ENCODE measurements at places on chromosomes 7 and 10.

- peak; percentile 52 for DNase-seq
These were observed 3.8 kb downstream of the FAM133B start for GRCh38 chr7:92586403-92586802.

DNA sequence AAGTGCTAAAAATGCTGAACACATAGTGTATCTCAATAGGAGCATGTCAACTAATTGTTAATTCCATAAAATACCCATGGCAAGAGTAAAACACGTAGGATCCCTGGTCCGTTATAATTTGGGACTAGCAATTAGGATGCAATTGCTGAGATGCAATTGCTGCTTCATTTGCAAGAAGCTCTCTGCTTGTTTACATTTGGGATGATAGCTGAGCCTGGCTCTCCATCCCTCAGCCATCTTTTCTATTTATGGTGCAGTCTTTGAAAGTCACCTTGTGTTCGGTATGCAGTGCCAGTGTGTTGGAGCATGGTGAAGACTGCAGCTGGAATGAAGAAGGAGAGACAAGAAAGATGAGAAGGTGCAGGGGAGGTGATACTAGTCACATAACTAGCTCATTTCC lies 191.3 kb downstream of the SNX10 start:
- no peak for DNase-seq

- no peak for DNase-seq
These were observed 177.8 kb downstream of the PIP4K2A start for GRCh38 chr10:22536620-22537019.

DNA sequence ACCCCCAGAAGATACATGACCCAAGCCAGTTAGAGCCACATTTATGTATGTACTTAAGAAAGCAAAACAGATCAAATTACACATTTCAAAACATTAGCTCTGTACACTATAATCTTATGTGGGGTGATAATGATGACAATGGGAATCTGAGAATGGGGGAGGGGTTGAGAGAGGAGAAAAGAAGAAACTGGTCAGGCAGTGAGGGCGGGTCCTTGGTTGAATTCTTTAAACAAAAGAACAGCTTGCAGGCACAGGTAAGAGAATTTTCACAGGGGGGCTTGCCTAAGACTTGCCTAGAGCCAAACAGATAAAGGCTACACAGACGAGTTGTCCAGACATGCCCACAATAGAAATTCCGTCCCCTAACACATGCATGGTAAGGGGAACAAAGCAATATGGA lies 76.8 kb upstream of the PTER start:
- DNase-seq: no peak

- DNase-seq: no peak
These were observed 466.1 kb downstream of the GRID1 start for GRCh38 chr10:85900487-85900886.

DNA sequence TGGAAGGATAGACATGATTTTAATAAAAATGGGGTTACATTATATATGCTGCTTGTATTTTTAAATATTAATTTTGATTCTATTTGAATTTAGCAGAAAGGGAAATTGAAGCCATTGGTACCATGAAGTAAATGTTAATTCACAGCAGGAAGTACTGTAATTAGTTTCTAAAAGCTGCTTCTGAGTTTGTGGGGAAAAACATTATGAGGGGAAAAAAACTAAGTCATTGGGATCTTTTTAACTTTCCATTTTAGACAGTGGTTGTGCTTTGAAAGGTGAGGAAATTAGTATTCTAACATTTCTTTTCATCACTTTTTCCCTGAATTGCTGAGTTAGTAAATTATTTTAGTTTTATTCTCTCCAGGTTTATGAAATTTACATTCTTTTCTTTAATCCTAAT lies 41.0 kb downstream of the LCOR start:
- DNase-seq: no peak

- DNase-seq: peak; percentile 19
These were observed 36.2 kb downstream of the WASL start for GRCh38 chr7:123712619-123713018.

- DNase-seq: no peak
These were observed 11.0 kb upstream of the PDCD4 start for GRCh38 chr10:110860576-110861241.

- peak; percentile 93 for DNase-seq
These were observed 64.7 kb downstream of the DIP2C start for GRCh38 chr10:624605-625332.

DNA sequence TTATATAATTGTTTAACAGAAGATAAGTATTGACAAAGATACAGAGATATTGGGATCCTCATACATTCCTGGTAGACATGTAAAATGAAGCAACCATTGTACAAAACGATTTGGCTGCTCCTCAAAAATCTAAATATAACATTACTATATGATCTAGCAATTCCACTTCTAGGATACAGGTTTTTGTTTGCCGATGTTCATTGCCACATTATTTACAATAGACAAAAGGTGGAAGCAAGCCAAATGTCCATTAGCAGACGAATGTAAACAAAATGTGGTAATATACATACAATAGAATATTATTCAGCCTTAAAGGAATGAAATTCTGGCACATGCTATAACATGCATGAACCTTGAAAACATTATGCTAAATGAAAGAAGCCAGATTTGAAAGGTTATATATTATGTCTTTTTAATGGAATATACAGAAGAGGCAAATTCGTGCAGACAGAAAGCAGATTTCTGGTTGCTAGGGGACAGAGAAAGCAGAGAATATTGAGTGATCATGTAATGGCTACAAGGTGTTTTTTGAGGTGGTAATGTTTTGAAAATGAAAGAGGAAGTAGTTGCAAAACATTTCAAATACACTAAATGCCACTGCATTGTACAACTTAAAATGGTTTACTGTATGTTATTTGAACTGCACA lies 44.9 kb downstream of the POLR1F start:
- DNase-seq: no peak

GRCh38 chr10:117266400-117266799 lies 25.5 kb downstream of the SLC18A2 start:
- no peak for DNase-seq

DNA sequence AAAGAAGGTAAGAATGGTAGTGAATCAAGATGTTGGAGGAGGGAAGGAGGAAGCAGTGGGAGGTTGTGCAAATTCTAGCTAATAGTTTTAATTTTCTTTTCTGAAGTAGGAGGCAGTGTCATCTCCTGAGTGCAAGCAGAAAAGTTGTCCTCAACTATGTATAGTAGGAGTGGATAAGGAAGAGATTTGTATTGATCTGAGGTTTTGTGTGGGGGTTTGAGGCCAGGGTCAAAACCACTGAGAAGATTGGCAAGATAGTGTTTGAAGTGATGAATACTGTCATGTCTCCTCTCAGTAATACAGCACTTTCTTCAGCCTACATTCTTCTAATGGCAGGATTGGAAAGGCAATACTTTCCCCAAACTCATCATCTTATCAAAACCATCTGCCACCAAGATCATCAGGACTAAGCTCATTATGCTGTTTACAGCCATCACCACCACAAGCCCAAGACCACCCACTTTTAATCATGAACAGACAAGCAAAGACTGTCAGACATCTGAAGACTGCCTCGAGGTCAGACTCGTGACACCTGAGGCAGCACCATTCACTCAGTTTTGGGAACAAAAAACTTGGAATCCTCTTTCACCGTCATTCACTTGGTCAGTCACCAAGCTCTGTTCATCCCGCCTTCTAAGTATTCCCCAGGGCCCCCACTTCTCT lies 1.5 kb upstream of the MIOS start:
- DNase-seq: no peak

DNA sequence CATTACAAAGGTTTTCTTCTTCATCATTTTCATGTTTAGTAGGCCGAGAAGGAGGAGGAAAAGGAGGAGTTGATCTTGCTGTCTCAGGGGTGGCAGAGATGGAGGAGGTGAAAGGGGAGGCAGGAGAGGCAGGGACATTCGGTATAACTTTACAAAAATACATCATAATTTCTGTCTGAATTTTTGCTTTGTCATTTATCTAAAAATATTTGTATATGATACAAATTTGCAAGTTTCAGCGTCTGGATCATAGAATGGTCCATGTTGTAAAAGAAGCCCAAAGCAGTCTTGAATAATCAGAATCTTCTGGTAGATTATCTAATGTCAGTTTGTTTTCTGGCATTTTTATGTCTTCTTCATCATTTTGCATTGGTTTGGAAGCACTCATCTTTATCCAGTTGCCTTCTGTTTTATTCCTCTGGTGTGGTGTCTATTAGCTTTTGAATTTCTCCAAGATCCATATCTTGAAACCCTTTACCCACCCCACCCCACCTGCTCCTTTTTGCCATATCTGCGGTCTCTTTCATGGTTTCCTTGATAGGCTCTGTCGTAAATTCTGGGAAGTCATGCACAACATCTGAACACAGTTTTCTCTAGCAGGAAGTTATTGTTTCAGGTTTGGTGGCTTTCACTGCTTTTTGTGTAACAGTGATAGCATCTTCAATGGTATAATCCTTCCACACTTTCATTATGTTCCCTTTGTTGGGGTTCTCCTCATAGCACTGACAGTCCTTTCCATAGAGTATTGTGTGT lies 95.0 kb downstream of the ST7 start:
- DNase-seq: no peak

GRCh38 chr7:30479202-30480120 lies 877 bp upstream of the NOD1 start:
- peak; percentile 52 for DNase-seq

DNA sequence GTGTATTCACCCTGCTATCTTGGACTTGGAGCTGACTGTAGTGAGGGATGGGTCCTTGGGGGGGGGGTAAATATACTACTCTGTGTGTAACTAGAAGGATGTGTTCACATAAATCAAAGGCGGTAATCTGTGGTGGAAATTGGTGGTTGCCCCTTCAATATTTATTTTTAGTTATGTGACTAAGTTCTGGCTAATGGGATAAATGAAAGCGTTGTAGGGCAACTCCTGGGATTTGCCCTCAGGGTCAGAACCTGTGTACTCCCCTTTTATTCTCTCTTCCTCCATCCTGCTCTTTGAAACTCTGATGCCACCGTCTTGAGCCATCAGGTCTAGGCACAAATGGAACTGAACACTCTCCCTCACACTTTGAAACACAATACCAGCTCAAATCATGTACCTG lies 24.3 kb upstream of the ST7 start:
- no peak for DNase-seq

DNA sequence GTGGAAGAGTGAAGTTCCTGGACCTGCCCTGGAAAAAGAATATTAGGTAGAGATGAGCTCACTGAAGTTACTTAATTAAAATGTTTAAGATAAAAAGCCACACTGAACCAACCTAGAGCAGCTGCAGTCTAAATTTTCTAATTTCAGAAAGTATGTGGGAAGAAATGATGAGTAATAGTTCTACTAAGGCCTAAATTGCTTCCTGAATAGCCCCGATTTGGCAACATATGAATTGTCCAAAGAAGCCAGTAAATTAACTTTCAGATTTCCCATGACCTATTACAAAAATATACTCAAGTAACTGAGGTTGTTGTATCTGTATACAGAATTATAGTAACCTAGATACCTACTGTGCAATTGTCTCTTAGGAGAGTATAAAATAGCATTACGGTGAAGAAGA lies 312.6 kb downstream of the IPMK start:
- peak; percentile 58 for DNase-seq

- no peak for DNase-seq
These were observed 452.0 kb downstream of the ARL4A start for GRCh38 chr7:13139436-13139835.

GRCh38 chr7:92727755-92728154 lies 108.6 kb downstream of the CDK6 start:
- DNase-seq: peak; percentile 90

DNA sequence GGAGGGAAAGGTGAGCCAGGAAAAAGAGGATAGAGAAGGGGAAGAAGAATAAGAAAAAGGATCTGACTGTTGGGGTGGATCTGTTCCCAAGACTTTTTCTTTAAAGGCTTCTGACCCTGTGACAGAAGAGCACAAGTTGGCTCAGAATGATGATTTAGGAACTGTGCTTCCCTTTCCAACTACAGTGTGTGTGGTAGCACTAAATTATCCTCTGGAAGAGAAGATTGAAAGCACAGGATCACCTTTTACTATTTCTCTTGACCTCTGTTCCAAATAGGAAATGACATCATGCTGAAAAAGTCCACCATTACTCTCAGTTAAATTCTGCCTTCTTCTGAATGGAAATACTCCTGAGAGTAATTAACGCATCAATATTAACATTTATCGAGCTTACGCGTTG lies 47.2 kb downstream of the VAX1 start:
- DNase-seq: no peak

- DNase-seq: no peak
These were observed 7.0 kb upstream of the ZNF862 start for GRCh38 chr7:149830997-149831740.

GRCh38 chr10:123147635-123148413 lies at the start of gene HMX2:
Gene HMX2 (plus strand): TSS chr10:123148136. CDS start chr10:123148379, 243 bp downstream.
- DNase-seq: no peak
